ENCODE measurements at places on chromosomes 2 and 18. TPM values are rescaled to one million over a fixed set of nuclear protein-coding genes. Genes with fewer than 3 reads are reported as not detected.
A peak's percentile ranks its signal among the peaks of the same experiment; 100 is the strongest.

DNA sequence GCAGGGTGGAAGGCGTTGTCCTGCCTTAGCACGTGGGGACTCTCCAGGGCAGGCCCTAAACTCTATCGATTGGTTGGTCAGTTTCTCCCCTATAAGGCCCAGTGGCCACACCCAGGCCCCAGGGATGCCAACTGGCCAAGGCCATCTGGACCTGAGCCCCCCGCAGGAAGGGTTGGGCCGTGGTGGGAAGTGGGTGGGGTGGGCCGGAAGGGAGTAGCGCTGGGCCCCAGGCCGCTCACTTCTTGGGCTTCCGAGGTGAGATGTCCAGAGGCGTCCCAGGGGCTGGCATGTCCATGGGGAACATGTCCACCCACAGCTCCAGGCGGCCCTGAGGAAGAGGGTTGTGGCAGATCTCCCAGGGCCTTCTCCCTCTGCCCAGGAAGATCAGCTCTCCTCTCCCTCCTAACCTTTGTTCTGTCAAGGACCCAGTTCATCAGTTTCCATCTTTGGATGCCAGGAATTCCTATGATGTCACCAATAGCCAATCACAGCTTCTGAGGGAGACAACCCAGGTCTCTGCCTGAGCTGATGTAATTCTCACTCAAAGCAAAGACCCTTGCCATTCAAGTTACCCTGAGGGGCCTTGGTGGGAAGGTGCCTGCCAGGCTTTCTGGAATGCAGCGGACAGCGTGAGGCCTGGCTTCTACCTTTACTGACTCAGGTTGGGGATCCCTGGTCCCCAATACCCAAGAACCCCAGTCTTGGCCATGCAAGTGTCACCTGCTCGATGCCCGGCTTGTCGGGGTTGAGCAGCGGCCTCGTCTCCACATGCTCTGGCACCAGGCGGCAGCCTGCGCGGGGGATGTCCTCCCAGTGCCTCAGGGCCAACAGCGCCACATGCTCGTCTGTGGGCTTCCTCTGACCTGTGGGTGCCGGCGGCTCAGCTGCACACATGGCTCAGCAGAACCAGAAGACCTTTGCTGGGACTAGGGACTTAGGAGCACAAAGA is 14.4 kb downstream of the OTOF start:
- DNase-seq = no peak

- no peak for DNase-seq
Measured at GRCh38 chr2:42897358-42897757, 105.0 kb upstream of the HAAO start.

Gene CD8B2
- polyA plus RNA-seq = not detected

- DNase-seq = peak; percentile 43
Measured at GRCh38 chr18:59729781-59730180, 32.6 kb upstream of the CCBE1 start.

GRCh38 chr2:71880846-71881610 is 266.6 kb downstream of the CYP26B1 start:
- DNase-seq = peak; percentile 25

DNA sequence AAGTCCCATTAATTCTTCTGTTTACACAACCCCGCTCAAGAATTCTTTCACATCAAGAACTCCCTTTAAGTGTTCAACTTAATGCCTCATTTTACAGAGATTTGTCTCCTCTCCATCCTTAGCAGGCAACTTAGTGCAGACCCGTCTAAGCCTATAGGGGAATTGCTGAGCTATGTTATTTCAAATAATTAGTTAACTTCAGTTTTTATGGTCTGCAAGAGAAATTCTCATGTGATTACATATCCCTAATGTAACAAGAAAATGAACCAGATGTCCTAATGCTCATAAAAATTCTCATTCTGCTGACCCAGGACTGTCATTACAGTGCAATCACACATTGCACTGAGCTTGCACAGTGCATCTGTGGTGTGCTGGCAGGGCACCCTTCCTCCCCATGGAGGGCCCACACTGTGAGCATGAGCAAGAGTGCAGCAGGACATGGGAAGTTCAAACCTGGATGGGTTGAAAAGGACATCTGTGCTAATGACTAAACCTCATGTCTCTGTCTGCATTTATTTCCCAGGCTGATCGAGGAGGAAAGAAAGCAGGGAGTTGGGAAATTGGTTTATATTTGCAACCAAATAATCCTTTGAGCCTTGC is 97.1 kb downstream of the COL5A2 start:
- no peak for DNase-seq
